ENCODE measurements at places on chromosomes 5 and 9.

- DNase-seq = no peak
Measured at GRCh38 chr9:107734256-107735013, 244.9 kb upstream of the KLF4 start.

- no peak for DNase-seq
Measured at GRCh38 chr9:112421771-112422222, 41.9 kb downstream of the HSDL2 start.

GRCh38 chr9:73143711-73144328, 7.8 kb upstream of the ANXA1 start:
- DNase-seq = no peak

GRCh38 chr9:68507130-68507805, 33.4 kb downstream of the TMEM252 start:
- DNase-seq = no peak

DNA sequence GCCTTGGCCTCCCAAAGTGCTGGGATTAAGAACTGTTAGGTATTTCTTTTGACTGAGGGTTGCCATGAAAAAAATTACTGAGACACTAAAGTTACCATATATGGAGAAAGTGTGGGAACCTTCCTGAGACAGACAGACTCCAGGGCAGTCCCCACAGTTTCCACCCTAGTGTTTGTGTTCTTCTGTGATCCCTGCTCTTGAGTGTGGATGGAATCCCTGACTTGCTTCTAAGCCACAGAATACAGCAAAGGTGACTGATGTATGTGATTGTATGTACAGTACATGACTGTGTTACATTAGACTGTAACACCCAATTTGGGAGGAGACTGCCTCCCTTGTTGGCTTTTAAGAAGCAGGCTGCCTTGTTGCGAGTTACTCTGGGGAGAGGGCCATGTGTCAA, 24.7 kb upstream of the ADAM19 start:
- DNase-seq = no peak

- DNase-seq = no peak
Measured at GRCh38 chr5:7638456-7638855, 212.5 kb downstream of the CFAP90 start.

GRCh38 chr5:87966213-87966612, 302.4 kb downstream of the TMEM161B start:
- no peak for DNase-seq

GRCh38 chr5:151427258-151427657, 20.1 kb upstream of the SLC36A1 start:
- no peak for DNase-seq

GRCh38 chr9:132197315-132197714, 35.5 kb downstream of the NTNG2 start:
- no peak for DNase-seq

GRCh38 chr5:27171761-27172261, 133.4 kb upstream of the CDH9 start:
- no peak for DNase-seq

DNA sequence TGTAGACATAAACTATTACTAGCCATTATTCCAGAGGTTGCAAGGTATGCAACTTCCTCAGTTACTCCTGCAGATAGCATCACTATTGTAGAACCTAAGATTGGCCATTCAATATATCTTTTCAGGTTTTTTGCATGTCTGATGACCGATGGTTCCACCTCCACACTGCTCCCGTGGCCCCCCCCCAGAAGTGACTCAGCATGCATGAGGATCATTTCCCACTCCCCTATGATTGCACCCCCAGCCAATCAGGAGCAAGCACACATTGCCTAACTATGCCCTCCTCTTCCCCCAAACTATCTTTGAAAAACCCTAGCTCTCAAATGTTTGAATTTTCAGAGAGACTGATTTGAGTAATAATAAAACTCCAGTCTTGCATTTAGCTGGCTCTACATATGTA, 601.4 kb upstream of the TLE4 start:
- DNase-seq = no peak

DNA sequence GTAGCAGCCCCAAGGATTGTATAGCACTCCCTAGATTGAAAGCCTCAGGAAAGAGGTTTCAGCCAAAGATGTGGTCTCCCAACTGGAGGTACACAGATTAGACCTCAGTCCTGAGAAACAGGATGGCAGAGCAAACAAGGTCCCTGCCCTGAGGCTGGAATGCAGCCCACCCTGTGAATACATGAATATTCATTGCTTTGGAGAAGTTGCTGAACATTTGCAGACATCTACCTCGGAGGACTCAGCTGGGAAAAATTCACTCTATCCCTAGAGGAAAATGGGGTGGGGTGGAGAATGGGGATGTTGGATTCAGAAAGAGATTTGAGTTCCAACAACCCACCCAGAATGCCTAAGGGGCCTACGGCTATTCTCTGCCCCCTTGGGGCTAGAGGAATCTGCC, 129.4 kb downstream of the SLIT3 start:
- no peak for DNase-seq

GRCh38 chr5:159096243-159096923, 3.3 kb downstream of the EBF1 start:
- no peak for DNase-seq

DNA sequence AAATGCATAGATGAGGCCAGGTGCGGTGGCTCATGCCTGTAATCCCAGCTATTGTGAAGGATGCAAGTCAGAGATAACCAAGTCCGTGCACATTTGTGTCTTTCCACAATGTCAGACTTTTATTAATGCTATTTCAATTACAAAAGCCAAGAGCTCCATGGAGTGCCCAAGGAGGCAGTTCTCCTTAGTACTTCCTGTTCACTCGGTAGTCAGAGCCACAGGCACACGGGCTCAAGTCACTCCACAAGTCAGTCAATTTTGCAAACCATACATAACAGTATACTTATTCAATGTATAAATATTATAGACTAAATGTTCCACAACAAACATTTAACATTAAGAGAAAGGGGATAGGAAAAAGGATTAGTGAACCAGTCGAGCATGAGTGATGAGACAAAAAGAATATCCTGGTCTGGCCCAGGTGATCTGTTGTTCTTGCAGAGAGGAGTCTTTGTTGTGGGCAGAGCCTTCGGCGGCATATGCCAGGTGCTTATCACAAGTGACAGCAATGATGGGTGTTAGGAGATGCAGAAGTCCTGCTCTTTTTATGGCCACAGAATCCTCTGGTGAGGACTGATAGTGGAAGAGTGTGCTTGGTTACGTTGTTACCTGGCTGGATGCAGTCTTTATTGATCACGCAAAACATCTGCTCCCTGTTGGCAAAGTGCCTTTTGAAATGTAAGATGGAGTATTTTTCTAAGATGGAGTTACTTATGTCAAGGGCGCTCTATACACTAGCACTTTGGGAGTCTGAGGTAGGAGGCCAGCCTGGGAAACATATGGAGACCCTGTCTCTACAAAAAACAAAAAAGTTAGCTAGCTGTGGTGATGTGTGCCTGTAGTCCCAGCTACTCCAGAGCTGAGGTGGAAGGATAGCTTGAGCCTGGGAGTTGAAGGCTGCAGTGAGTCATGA, 167.0 kb upstream of the FBXL17 start:
- peak; percentile 53 for DNase-seq

GRCh38 chr5:65722575-65723403, 784 bp downstream of the NLN start:
- DNase-seq = peak; percentile 20

DNA sequence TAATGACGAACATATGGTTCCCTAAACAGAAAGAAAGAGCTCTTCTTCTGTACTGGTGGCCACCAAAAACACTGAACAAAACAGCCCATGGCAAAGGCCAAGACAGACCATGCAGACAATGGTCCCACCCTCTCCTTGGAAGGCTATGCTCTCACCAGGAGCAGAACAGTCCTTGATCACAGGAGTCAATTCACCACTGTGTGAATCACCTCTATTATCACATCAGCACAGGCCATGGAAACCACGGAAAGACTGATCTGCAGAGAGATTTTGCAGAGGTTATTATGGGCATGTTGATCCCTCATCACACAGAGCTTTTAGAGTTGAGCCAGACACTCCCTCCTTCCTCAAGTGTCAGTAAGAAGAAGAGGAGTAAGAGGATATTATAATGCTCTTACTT, 134.0 kb upstream of the RASEF start:
- no peak for DNase-seq

DNA sequence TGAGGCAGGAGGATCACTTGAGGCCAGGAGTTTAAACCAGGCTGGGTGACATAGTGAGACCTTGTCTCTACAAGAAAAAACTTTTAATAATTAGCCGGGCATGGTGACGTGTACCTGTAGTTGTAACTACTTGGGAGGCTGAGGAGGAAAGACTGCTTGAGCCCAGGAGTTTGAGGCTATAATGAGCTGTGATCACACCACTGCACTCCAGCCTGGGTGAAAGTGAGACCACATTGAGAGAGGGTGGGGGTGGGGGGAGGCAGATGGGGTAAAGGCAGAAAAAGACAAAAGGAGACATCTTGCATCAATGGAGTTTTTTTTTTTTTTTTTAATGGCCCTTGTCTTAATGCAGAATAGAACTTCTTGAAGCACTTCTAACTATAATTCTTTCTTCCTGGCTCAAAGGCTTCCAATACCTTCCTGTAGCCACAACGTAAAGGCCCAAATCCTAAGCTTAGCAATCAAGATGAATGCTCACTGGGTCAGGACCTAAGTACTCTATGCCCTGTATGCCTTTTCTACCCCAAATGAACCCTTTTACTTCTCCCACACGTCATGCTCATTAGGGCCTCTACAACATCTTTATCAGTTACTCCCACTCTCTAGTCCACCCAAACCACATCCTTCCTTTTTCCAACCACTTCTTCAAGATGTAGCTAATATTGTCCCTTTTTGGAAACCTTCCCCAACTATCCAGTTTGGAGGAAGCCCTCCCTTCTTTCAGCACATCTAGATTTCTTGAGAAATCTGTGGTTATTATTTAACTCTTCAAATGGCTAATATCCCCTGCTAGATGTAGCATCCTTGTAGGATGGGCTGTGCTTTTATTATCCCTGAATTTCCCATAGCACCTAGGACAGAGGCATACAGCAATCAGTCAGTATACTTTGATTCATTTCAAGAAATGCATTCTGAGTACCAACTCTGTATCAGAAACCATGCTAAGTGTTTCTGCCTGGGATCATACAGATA, 40.8 kb downstream of the CSF2 start:
- DNase-seq = no peak

- DNase-seq = peak; percentile 34
Measured at GRCh38 chr5:56951126-56951945, 587 bp downstream of the MIER3 start.

- DNase-seq = no peak
Measured at GRCh38 chr5:170342153-170342725, 44.7 kb upstream of the LCP2 start.

DNA sequence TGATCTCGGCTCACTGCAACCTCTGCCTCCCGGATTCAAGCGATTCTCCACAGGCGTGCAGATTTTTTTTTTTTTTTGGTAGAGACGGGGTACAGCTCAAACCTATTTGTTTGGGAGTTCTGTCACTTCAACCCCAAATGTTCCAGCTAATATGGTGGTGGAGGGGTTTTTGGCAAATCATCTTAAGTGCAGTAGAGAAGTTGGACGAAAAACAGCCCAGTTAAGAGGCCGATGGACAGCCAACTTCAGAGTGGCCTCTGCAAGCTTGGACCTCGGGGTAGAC, 756 bp upstream of the PRR7 start:
- DNase-seq = no peak

DNA sequence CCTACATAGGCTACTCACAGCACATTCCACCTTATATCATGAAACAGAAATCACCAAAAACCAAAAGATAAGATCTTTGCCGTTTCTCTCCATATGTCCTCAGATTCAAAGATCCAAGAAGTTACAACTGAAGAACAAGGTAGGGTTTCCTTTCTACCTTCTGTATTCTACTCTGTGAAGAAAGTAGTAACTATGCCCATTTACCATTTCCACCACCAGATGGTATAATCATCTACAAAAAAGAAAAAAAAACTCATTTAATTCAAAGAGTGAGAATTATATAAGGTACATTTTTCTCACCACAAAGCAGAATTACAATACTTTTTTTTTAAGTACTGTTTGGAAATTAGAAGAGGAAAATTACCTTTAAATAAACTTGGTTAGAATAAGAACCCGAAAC, 172.6 kb upstream of the PTGER4 start:
- no peak for DNase-seq

DNA sequence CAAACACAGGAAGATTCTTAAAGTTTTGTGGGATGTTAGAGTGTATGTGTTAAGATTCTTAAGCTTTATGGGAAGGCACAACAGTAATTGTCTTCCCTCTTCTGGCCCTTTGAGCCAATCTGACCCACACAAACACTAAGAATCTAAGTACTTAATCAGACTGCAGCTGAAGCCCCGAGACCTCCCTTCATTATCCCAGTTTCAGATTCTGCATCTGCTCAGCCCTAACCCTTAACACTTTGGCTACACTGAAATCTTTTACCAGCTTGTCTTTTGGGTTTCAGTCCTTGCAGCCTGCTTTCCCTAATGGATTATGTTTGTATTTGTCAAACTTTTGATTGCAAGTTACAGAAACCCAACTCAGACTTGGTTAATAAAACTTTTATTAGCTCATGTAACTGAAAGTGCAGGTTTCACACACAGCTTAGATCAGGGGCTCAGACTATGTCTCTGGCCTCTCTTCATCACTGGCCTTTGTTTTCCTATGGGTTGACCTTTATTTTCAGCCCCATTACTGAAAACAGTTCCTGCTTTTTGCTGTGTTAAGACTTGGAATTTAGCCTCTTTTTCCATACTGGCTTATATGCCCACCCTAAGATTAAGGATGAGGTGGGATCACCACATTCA, 71.5 kb downstream of the COX7C start:
- DNase-seq = no peak

- DNase-seq = no peak
Measured at GRCh38 chr5:93342563-93343061, 238.4 kb downstream of the NR2F1-AS1 start.

DNA sequence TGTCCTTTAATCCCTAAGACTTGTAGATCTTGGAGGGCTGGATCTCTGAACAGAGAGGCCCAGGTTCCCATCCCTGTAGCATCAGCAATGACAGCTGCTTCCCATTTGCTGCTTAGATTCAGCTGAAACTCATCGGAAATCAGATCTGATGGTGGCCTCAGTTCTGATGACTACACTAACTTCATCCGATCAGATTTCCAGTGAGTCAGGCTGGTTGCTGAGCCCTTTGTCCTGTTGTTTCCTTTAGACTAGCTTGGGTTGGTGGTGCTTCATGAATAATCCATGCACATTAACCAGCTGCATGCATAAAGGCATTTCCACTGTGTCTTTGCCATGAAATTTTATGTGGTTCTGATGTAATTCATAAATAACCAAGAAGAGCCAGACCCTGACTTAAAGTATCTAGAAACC, 195.2 kb upstream of the TUT7 start:
- DNase-seq = no peak

- peak; percentile 25 for DNase-seq
Measured at GRCh38 chr5:173187054-173187743, 42.9 kb downstream of the BNIP1 start.

- DNase-seq = no peak
Measured at GRCh38 chr5:178293400-178293799, 60.8 kb upstream of the PHYKPL start.

GRCh38 chr9:36791222-36791950, 218.7 kb downstream of the MELK start:
- DNase-seq = no peak

GRCh38 chr9:35748858-35749514, at the start of the genes GBA2 and RGP1:
TSS of gene GBA2 (minus strand) at chr9:35749228. CDS start at chr9:35748704, 524 bp downstream.
TSS of gene RGP1 (plus strand) at chr9:35749287. CDS start at chr9:35749756, 469 bp downstream.
- peak; percentile 52 for DNase-seq

- no peak for DNase-seq
Measured at GRCh38 chr5:160926428-160926827, 74.4 kb upstream of the ATP10B start.

GRCh38 chr9:4192450-4192849, 107.4 kb downstream of the GLIS3 start:
- DNase-seq = no peak

All from DND-41 (cell line).